Activated naive CD4-positive, alpha-beta T cell treated with anti-CD3 and anti-CD28 coated beads, Interleukin-2, amount 50 U/mL, for 72 hours (primary cell): ENCODE measurements at places on chromosomes 7 and 10.

DNA sequence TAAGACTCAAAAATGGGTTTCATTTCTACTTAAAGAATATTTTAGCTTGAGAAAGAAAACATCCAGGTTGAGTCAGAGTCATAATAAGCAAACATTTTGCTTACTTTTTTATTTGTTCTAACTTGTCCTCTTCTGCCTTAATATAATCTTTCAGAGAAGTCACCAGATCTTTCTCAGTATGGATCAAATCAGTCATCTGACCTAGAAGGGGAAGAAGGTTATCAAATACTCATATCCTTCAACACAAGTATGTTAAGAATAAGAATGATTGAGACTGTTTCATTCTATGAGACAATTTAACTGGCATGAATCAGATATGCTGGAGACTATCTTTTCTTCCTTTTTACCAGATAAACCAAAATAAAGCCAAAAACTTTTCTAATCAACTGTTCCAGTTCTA lies 23.0 kb downstream of the P4HA1 start:
- DNase-seq: no peak

DNA sequence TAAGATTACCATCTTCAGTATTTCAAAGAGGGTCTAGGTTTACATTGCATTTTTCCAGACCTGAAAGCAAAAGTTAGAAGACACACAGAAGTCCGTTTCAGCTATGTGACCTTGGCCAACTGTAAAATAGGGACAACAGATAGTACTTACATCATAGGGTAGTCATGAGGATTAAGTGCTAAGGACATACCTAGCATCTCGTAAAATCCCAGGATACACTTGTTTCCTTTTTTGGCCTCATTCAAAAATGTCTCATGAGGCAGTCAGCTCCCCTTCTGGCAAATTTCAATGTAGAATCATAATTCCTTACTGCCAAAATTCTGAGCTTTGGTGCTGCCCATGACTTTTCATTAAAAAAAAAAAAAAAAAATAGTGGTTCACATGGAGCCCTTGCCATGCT lies 6.4 kb upstream of the DUSP5 start:
- DNase-seq: no peak

DNA sequence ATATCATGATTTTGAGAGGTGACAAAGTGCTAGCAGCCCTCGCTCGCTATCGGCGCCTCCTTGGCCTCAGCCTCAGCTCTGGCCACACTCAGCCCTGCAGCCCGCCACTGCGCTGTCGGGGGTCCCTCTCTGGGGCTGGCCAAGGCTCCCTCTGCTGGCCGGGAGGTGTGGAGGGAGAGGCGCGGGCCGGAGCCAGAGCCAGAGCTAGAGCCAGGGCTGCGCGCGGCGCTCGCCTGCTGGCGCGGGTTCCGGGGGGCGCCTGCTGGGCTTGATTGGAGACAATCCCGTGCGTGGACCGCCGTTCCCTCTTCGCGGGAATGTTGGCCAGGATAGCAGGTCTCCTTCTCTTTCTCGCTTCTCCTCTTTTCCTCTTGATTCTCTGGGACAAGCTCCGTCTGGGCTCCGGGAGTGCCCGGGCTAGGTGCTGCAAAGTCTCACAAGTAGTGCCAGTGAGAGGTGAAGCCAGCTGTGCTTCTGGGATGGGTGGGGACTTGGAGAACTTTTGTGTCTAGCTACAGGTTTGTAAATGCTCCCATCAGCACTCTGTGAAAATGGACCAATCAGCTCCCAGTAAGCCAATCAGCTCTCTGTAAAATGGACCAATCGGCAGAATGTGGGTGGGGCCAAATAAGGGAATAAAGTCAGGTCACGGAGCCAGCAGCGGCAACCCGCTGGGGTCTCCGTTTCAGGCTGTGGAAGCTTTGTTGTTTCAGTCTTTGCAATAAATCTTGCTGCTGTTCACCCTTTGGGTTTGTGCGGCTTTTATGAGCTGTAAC lies 43.4 kb upstream of the ELMO1 start:
- DNase-seq: no peak

- no peak for DNase-seq
Measured at GRCh38 chr7:23470330-23471105, at the start of gene IGF2BP3. Gene IGF2BP3 (minus strand): TSS chr7:23470491. CDS start chr7:23470110, 381 bp downstream.

DNA sequence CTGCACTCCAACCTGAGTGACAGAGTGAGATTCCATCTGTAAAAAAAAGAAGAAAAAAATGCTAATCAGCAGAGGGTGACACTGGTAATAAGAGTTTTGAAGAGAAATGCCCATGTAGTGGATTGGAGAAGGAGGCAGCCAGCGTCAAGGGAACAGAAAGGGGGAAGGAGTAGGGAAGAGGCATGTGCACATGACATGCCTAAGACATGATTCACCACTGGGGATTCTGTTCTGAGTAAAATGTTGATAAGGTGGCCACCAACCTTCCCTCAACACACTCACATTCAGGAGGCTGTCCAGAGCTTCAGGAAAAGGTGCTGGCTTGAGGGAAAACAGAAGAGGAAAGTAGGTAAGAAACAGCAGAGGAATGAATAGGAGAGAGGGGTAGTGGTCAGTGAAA lies 39.9 kb downstream of the AKR1D1 start:
- no peak for DNase-seq
